M059J (cell line): ENCODE measurements at places on chromosomes 7 and 10.

DNA sequence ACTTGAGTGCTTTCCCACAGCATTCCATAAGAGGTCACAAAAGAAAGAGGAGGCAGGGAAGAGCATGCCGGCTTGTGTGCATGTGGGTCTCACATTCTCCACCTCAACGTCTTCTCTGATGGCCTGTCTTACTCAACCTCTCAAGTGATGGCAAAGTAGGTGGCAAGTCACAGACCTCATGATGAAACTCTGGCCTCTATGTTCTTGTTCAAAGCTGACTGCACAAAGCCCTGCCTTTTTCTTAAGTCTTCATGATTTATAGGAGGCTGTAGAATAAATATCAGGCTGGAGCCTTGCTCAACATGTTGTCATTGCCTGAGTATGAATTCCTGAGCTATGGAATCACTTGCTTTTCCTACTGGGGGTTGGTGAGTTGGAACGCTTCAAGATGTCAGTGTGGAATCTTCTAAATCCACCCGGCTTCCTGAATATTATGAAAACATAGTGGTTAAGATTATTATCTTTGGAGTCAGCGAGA, 213.6 kb upstream of the INHBA start:
- DNase-seq = peak; percentile 99

DNA sequence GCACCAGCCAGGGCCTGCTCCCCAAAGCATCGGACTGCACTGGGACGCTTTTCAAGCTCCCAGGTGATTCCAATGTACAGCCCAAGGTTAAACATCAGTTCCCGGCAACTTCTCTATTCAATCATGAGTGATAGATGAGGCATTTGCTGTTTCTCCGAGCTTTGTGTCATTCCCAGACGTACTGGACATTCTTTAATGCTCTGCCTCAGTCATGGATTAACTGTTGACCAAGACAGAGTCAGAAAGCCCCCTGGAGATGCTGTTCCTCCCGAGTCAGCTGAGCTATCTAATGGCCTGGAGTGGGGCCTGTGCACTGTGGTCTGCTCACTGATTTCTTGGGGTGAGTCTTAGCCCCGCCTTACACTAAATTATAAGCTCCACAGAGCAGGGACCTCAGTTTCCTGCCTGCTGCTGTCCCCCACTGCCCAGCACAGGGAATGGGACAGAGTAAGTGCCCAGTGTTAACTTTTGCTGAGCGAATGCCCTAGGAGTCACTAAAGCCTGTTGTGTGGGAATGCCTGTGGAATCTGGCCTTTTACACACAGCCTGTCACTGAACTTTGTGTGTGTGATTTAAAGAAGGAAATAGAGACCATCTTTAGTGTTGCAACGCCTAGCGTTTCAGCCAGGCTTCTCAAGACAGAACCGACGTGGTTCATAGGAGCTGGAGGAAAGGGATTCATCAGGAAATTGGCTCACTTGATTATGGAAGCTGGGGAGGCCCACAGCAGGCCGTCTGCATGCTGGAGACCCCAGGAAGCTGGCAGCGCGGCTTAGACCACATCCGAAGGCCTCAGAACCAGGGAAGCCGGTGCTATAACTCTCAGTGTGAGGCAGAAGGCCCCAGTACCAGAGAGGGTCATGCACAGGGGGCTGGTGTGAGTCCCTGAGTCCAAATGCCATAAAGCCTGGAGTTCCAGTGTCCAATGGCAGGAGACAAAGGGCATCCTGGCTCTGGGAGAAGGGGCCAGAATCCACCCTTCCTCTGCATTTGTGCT, 29.3 kb upstream of the RNF32 start:
- DNase-seq = no peak

GRCh38 chr7:49172639-49173038, 248.3 kb downstream of the CDC14C start:
- DNase-seq = no peak

DNA sequence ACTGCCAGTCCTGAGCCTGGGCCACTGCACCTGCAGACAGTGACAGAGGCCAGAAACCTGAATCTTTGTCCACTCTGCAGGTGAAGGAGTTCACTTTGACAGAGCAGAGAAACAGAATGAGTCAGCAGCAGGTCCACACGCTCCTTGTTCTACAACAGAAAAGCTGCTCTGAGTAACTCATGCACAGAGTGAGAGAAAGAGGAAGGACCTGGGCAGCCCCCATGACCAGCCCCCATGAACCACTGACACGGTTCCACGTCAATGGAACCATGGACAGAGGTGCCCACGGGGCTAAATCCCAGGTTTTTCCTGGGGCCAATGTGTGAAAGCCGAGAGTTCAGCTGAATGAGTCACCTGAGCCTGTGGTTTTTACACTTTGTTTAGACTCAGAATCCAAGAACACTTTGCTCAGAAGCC, 40.8 kb upstream of the CTBP2 start:
- DNase-seq = peak; percentile 84
